ENCODE measurements at places on chromosomes 4 and X. TPM values are rescaled to one million over a fixed set of nuclear protein-coding genes. Genes with fewer than 3 reads are reported as not detected.

The UGT2A1 gene
- not detected for total RNA-seq

The INTU gene
- total RNA-seq, result 1.6 TPM

The NDST4 gene
- not detected for total RNA-seq

The VCX3B gene
- total RNA-seq, result not detected

The HSD17B13 gene
- 0.05 TPM for total RNA-seq

The NXF3 gene
- total RNA-seq, result not detected

The CT45A2 gene
- total RNA-seq, result not detected

The SUPT20HL2 gene
- not detected for total RNA-seq

The MAGEB1 gene
- total RNA-seq, result not detected

The HAND2 gene
- not detected for total RNA-seq

The GRIA3 gene
- not detected for total RNA-seq

The ADAM29 gene
- not detected for total RNA-seq

The MAGEA9B gene
- not detected for total RNA-seq

The TCP11X2 gene
- not detected for total RNA-seq

The RIPPLY1 gene
- total RNA-seq, result not detected

The SOWAHB gene
- not detected for total RNA-seq

The SMAD1 gene
- total RNA-seq, result 78.1 TPM

The PF4V1 gene
- total RNA-seq, result not detected

The MAGEE1 gene
- total RNA-seq, result 0.25 TPM
